ENCODE measurements at places on chromosomes 7 and 10.

DNA sequence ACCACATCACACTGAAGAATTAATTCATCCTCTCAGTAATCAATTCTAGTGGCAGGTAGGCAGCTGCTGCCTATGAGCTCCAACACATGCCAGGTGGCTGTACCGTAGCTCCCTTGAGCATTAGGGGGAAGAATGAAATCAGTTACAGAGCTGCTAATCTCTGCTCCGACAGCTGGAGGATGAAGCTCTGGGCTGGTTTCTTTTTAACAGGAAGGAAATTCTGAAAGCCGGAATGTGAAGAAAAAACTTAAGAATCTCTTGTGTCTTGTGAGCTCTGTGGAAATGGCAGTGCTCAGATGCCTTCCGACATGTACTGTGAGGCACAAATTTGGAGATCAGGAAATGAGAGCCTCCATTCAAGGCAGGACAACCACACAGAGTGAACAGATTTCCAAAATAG is 2.8 kb upstream of the AHCYL2 start:
- peak; percentile 1 for DNase-seq

- no peak for DNase-seq
Measured at GRCh38 chr7:95577137-95577536, 19.2 kb downstream of the PDK4 start.

- no peak for DNase-seq
Measured at GRCh38 chr7:108770981-108771745, 201.5 kb downstream of the DNAJB9 start.

DNA sequence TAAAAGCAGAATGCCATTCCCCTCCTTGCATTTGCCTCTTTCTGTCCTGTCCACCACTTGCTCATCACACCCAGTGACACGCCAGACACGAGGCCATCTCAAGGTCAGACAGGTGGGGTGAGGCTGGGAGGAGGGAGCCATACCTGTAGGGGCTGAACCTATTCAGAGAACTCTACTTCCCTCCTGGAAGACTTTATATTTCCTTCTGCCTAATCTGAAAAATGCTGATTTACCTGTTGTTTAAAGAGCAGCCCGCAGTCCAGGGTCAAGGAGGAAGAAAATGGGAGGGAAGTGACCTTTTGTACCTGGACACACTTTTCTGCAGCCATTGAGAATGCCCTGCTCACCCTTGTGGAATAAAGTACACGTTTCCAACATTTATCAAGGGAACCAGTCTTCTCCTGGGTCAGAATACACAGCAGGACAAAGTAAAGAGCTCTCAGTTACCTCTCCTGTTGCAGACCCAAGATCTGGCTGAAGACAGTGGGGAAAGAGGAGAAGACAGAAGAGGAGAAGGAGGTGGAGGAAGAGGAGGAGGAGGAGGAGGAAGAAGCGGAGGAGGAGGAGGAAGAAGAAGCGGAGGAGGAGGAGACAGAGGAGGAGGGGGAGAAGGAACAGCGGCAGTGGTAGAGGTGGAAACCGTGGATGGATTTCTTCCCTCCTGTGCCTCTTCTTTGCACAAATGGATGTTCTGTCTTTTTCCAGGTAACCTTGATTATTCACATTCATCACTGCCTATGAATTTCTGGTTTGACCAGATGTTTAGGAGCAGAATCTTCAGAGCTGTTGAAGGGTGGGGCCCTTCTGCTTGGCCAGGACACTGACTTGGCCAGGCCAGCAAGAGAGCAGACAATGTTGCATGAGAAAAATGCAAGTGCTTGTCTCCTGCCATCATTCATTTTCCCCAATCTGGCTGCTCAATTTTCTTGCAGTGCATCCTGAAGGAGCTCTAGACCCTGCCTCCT is 1.2 kb upstream of the BLNK start:
- no peak for DNase-seq

DNA sequence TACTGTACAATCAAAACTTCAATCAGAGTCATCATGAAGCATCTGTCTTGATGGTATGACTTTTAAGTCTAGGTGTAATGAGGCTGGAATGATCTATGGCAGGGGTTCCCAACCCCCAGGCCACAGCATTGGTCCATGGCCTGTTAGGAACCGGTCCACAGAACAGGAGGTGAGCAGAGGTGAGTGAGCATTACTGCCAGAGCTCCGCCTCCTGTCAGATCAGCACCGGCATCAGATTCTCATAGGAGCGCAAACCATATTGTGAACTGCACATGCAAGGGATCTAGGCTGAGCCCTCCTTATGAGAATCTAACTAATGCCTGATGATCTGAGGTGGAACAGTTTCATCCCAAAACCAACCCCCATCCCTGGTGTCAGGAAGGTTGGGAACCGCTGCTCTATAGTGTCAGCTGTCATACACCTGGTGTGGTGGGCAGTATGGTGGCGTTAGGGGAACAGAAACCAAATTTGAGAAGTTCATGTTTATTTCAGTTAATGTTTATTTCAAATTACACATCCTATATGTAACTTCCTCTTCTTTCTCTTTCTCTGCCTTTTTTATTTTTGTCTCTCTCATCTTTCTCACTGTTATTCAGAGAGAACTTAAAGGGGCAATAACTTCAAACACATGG is 432.6 kb downstream of the TNS3 start:
- DNase-seq = no peak

GRCh38 chr7:76278540-76278939 is 23.9 kb upstream of the HSPB1 start:
- no peak for DNase-seq

DNA sequence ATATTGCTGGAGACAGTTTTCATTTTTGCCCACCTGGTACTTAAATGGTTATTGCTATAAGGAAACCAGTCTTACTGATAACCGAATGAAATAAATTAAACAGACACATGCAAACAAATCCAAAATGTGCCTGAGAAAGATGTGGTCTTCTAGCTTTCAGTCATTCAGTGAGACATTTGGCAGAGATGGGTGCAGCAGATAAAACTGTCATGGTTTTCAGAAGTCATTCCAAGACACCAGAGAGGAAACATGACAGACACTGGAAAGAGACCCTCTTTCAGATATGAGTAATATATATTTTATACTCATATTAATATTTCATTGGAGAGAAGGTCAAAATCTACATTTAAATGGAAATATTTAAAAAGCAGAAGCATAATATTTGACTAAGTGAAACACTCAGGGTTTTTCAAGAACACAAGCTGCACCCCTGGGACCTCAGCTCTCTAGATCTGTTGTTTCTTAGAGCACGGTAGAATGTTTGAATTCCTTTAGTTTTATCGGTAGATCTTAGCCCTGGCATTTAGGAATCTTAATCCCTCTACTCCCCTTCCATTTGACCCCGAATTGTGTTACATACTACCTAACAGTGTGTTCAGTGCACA is 246.1 kb downstream of the AUTS2 start:
- DNase-seq = no peak

Measured in CD4-positive, alpha-beta T cell treated with Interleukin-2 at 100 ng/mL for 4 hours (primary cell).